ENCODE measurements at places on chromosomes 16 and 17. TPM values are rescaled to one million over a fixed set of nuclear protein-coding genes. Genes with fewer than 3 reads are reported as not detected.

OR4D1 gene
- total RNA-seq, result not detected

SYCE1L gene
- 3.9 TPM for total RNA-seq

GRCh38 chr16:50525716-50526115 lies 22.5 kb upstream of the NKD1 start:
- H3K4me1 ChIP-seq, result no peaks in the 10 kb centered on the region
- H3K4me3 ChIP-seq, result no peak overlapping the region

DNA sequence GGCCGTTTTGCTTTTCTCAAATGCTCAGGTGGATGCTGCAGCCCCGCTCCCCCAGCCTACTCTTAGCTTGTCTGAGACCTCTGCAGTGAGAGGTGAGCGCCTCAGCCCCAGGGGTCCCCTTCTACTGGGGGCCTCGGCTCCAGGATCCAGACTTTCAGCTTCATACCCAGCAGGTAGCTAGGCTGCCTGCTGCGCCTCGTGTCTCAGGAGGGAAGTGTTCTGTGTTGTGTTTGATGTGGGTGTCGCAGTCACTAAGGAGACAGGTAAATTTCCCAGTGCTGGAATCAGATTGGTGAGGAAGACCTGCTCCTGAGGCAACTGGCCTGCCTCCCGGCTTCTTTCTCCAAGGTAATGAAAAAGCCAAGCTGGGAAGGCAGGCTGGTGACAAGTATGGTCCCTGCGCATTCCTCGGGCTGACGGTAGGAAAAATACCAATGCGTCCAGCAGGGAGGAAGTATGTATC lies 604.0 kb upstream of the SALL1 start:
- H3K36me3 ChIP-seq, result no peaks in the 10 kb centered on the region
- DNase-seq, result peak; percentile 88
- H3K27ac ChIP-seq, result peak overlapping the region; percentile 88
- H3K27me3 ChIP-seq, result no peaks in the 10 kb centered on the region
- no peak overlapping the region for H3K4me3 ChIP-seq
- peaks cover 34% of the 10 kb centered on the region for H3K4me1 ChIP-seq

OTOA gene
- total RNA-seq, result not detected

USP36 gene
- 61.5 TPM for total RNA-seq

DNA sequence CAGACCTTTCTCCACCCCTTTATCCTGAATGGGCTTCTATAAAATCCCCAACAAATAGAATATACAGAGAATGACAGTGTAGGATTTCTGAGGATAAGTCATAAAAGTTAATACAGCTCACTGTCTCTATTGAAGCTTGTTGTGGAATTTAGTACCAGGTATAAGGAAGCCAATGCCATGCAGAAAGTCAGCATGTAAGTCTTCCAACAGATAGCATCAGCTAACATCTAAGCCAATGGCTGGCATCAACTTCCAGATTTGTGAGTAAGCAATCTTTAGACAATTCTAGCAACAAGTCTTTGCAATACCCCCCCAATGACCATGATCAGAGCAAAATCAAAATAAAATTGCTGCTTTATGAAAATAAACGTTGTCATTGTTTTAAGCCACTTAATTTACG lies 22.5 kb upstream of the LRRC37A3 start:
- H3K4me3 ChIP-seq, result no peak overlapping the region
- no peak overlapping the region for H3K27ac ChIP-seq
- no peaks in the 10 kb centered on the region for H3K36me3 ChIP-seq
- H3K4me1 ChIP-seq, result peaks cover 8% of the 10 kb centered on the region

- peak overlapping the region; percentile 42 for H3K27ac ChIP-seq
- DNase-seq, result no peak
Observed at GRCh38 chr17:74214484-74215341, 1.3 kb downstream of the TTYH2 start.

All from thyroid gland (tissue), 4 donors.